ENCODE measurements at places on chromosomes 12 and 14.

DNA sequence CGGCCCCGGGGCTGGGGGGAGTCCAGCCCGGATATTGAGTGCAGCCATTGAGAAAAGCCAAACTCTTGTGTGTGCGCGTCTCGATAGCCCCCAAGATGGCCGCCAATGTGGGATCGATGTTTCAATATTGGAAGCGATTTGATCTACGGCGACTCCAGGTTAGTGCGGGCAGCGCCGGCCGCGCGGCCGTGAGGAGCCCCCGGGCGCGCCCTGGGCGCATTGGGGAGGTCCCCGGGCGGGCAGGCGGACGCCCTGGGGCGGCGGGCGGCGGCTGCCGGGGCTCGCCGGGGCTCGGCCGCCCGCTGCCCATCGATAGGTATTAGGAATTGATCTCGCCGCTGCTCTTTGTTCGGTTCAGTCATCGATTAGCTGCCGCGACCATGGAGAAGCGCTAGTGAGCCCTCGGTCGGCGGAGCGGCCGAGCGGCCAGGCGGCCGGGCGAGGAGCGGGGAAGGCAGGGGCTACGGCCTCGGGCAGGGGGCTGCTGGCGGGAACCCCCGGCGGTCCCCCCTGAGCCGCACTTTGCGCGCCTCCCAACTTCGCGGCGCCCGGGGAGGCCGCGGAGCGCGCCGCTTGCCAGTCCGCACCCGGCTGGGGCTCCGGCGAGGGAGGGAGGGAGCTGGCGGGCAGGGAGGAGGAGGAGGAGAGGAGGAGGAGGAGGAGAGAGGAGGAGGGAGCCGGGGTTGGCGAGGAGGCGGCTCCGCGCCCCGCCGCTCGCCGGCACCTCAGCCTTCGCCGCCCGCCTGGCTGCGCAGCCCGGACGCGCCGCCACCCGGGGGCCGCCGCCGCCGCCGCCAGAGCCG lies 113.9 kb upstream of the MYL2 start:
- no peak for DNase-seq

- no peak for DNase-seq
Measured at GRCh38 chr14:95667249-95667693, 19.0 kb upstream of the TCL1B start.

DNA sequence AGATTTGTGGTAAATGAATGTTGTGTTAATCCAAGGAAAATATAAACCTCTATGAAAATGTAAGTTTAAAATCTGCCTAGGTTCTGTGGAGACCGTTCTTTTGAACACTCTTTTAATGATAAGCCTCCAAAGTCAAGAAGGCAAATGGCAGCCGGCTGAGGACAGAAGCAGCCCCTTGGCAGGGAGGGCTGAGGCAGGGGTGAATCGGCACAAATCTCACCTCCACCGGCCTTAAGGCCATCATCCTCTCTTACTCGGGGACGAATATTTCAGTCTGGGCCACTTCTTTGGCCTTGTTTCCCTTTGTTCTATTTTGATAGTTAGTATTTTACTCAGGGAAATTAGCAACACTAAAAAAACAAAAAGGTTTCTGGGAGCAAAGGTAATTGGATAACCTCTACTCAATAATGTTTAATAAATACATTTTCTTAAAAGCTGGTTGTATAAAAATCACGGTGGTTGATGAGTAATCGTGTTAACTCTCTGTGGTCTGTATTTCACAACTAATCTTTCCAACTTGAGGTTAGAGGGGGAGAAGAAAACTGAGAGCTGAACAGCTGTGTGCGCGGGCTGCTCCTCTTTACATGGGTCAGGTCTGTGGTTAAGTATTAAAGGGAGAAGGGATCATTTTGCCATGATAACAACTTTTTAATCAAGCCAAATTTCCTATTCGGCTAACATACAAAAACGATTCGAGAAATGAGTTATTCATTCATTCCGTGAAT lies 18.6 kb downstream of the LGMN start:
- no peak for DNase-seq

GRCh38 chr14:33206981-33207380 lies 268.3 kb downstream of the NPAS3 start:
- DNase-seq = no peak

DNA sequence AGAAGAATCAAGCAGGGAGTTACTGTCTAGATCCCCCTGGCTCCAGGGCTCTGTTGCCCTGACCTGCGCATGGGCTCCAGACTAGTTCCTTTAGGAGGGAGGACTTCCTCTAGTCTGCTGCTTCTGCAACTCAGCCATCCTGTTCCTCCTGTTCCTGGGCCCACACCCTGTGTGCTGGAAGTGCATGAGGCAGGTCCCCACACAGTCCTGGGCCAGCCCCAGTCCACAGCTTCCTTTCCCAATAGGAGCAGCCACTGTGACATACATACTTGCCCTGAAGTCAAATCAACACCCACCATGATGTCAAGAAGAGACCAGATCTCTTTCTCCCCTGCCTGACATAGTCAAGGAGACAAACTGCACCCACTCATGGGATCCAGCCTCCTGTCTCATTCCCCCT lies 1.3 kb downstream of the SDR9C7 start:
- no peak for DNase-seq
